Cerebellar nuclear complex (tissue), 1 donor: ENCODE measurements at places on chromosomes 6 and 20.

DNA sequence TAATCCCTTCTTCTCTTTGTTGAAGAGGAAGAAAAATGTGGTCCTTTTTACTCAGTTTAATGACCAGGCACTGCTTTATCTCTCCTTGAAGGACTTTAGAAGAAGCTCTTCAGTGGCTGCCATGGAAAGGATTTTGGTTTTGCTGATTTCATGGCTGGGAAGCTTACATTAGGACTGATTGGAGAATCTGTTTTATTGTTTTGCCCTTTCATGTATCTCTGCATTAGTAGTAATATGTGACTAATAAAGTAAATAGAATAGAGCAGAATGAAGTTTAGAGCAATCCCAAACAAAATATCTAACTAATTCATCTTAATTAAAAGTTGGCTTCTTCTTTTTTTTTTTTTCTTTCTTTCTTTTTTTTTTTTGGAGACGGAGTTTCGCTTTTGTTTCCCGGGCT, 502.9 kb downstream of the HAO1 start:
- no peak for DNase-seq

DNA sequence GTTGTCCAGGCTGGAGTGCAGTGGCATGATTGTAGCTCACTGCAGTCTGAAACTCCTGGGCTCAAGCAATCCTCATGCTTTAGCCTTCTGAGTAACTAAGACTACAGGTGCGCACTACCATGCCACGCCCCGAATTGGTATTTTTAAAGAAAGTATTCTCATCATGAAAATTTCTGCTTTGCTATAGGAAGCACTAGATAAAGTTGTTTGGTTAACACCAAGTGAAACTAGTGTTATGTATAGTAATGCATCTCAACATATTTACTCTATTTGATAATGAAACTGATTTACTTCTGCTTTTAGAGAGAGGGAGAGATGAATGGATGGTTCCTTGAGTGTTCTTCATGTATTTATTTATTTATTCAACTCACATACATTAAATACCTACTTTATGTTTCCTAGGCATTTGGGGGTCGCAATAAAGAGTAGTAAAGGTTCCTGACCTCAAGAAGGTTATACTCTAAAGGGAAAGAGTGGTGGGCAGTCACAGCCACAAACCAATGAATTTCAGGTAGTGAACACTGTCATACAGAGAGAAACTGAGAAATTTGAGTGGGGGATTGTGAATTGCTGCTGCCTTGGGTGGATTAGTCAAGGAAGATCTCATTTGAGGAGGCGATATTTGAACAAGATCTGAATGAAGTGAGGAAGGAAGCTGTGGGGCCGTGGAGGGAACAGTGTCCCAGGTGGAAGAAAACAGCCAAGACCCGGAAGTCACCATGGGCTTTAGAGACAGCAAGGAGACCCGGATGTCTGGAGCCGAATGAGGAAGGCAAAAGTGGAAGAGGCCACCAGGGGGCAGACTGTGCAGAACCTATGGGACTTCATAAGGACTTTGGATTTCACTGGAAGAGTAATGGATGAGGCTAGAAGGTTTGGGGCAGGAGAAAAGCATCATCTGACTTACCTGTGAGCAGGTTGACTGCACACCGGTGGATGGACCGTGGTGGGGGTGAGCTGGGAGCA, 185.6 kb downstream of the TSHZ2 start:
- DNase-seq = no peak

GRCh38 chr6:159086033-159086618, 41.3 kb upstream of the TAGAP start:
- no peak for DNase-seq

- DNase-seq = no peak
These were observed 2.9 kb downstream of the GSS start for GRCh38 chr20:34952671-34953070.

GRCh38 chr20:61355585-61355984, 103.5 kb downstream of the CDH4 start:
- no peak for DNase-seq

- DNase-seq = no peak
These were observed 107.5 kb downstream of the TAF4 start for GRCh38 chr20:61957961-61958715.

GRCh38 chr6:158634695-158635426, 9.7 kb downstream of the DYNLT1 start:
- no peak for DNase-seq

DNA sequence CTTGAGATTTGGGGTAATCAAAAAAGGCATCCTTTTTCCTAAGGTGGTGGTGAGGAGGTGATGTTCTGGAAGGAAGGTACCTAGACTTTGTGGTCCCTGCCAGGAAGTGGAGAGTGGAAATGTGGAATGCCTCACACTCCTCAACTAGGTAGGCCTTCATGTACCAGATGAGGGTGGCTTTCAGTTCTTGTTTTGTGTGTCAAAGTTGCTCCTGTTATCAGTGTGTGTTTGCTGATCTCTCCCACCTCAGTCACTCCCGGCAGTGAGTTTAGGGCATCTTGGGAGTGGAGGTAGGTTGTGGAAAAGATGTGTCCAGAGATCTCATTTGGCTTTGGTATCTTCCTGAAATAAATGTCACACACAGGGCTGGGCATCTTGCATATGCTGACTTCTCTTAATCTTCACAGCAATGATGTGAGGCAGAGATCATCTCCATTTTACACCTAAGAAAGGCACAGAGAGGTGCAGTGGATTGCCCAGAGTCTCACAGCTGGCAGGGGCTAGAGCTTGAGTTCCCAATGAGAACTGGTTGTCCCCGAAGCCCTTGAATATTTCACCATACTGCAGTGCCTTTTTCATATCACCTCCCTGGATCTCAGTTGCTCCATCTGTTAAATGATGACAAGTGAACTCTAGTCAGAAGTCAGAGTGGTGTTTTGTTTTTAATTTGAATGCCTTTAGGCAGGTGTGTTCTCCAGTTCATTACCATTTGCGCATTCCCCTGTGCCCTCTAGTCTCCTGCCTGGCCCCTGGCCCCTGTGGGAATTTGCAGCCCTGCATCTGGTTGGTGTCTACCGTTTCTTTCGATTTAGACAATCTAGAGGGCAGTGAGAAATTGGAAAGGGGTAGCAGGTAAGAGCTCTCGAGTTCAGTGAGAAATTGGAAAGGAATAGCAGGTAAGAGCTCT, 2.9 kb downstream of the PKIG start:
- DNase-seq = no peak

GRCh38 chr20:56760610-56761009, 131.5 kb downstream of the TFAP2C start:
- no peak for DNase-seq

- DNase-seq = no peak
These were observed 57.9 kb upstream of the EMILIN3 start for GRCh38 chr20:41424546-41424945.

DNA sequence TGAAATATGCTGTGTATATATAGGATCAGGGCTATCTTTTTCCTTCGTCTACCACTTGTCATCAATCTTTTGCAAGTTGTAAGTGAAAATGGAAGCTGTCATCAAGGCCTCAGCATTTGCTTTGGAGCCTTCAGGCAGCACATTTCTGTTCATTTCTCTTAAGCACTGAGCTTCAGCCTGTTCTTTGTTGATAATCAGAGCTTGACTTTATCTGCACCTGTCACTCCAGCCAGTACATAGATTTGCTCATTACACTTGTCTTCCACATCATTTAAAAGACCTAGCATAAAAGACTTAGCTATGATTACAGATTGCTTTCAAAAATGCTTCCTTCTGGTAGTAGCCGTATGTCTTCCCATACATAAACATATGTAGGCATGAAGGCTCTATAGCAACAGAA, 189.8 kb upstream of the GRIK2 start:
- DNase-seq = no peak

GRCh38 chr6:12354499-12354898, 64.3 kb downstream of the EDN1 start:
- DNase-seq = no peak

DNA sequence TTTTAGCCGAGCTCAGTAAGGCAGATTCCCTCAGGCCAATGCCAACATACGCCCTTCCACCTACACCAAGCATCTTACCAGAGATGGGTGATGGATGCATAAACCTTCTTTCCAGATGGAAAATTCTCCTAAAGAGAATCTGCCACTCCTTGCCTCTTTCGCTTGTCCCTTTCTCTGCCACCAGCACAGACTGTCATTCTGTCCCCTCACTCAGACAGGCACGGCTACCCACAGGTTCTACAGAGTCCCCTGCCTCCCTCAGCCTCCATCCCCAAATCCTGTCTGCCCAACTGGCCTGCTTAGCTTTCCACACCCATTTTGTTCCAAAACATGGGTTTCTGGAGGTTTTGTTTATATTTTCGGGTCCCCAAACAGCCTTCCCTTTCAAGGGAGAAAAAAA, 12.7 kb upstream of the FOXF2 start:
- no peak for DNase-seq

GRCh38 chr20:24909861-24910260, 39.2 kb upstream of the CST7 start:
- no peak for DNase-seq

DNA sequence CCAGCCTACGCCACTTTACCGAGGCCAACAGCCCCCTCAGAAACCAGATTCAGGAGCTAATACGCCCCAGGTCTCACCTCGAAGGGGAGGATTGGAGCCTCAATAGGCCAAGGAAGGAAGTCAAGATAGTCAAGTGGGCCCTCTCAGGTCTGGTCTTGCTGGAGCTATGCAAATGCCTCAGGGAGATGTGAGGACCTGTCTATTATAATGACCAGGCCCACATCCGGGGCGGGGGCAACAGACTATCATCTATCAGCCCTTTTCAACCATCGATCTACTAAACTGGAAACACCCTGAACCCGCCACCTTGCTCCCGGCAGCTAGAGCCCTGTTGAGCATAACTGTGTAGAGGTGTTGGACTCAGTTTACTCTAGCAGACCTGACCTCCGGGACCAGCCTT, 12.7 kb upstream of the GSTA3 start:
- no peak for DNase-seq

DNA sequence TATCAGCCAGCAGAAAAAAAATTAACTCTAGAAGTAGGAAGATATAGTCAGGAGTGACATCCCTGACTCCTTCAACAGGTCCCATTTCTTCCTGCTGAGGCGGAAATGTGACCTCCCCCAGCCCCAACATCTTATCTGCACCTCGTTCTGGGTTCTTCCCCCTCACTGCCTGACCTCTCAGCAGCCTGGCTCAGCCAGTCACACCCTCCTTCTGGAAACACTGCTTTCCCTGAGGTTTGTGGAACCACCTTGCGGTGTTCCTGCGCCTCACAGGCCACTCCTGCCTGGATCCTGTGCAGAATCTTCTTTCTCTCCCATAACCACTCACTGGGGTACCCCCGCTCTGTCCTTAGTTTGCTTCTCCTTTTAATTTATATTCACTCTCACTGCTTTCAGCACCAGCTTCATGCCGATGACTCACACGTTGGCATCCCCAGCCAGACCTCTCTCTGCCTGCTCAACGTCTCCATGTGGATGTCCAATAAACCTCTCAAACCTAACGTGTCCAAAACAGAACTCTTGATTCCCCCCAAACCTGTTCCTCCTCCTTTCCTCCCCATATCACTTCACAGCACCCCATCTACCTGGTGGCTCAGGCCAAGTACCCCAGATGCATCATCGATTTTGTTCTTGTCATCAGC, 222.8 kb upstream of the PLN start:
- DNase-seq = no peak
